ENCODE measurements at places on chromosomes 2 and 18.

GRCh38 chr2:101692041-101692440 is 5.5 kb upstream of the MAP4K4 start:
- DNase-seq, result no peak

DNA sequence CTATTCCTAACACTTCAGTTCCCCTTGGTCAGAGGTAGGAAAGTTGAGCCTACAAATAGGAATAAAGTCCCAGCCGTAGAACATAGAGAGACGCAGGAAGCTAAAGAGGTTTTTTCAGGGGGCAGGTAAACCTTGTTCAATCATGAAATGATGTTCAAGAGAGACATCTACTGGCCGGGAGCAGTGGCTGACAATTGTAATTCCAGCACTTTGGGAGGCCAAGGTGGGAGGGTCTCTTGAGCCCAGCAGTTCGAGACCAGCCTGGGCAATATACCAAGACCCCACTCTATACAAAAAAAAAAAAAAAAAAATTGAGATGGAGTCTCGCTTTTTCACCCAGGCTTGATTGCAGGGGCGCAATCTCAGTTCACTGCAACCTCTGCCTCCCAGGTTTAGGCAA is 66.7 kb upstream of the DNAJC10 start:
- no peak for DNase-seq

GRCh38 chr18:69032009-69032408 is 234.1 kb downstream of the CCDC102B start:
- no peak for DNase-seq

DNA sequence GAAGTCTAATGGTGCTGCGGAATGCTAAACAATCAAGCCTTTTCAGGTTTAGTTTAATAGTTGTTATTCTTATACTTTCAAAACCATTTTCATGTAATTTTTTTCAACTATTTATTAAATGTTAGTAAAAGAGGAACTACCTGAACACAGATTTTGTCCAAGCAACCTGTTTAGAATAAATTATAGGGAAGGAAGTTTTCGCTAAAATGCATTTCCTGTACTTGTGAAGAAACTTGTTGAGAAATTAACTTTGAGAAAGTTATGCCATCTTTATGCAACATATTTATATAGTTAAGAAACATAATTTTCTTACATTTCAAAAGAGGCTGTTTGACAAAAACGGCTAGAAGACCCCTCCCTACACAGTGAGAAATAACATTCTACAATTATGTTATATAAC is 16.6 kb downstream of the MAP4K4 start:
- no peak for DNase-seq

- no peak for DNase-seq
Measured at GRCh38 chr2:183950673-183951072, 647.7 kb upstream of the ZNF804A start.

- no peak for DNase-seq
Measured at GRCh38 chr2:234514099-234514498, 17.2 kb upstream of the ARL4C start.

DNA sequence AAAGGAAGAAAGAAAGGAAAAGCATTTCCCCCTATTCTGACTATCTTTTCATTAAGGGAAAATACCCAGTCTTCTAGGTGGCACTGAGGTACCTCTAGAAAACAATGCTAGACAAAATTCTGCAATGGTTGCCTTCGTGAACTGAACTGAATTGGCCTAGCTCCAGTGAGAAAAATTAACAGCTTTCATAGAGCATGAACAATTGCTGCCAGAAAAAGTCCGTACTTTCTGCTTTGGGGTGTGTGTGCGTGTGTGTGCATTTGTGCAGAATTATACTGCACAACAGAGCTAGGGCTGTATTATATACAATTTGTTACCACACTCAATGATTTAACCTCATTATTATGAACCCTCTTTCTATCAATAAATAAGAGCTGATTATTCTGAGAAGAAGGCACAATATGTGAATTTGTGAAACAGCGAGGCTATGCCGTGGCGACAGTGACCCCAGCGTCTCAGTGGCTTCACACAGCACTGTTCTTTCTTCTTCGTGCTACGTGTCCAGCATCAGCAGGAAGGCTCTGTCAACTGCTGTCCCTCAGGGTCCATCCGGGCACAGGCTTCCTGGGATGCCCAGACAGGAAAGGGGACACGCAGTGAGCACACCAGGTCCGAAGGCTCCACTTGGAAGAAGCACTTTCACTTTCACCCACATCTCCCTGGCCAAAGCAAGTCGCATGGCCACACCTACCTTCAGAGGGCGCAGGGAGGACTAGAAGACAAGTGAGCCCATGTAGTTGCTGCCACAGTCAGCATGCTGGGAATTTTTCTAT is 47.5 kb downstream of the PTGR3 start:
- DNase-seq, result no peak

DNA sequence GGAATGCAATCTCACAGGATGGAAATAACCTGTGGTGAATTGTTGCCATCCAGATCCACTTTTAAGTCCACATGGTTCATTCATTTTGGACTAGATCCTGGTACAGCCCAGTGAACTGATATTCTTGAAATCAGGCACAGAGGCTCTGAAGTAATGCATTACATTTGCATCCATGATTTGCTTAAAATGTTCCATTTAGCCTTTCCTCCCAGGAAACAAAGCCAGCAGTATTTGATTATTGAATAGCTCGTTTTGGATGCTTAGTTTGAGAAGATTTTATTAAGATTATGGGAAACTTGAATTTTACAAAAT is 995.8 kb upstream of the CDH2 start:
- DNase-seq, result no peak

DNA sequence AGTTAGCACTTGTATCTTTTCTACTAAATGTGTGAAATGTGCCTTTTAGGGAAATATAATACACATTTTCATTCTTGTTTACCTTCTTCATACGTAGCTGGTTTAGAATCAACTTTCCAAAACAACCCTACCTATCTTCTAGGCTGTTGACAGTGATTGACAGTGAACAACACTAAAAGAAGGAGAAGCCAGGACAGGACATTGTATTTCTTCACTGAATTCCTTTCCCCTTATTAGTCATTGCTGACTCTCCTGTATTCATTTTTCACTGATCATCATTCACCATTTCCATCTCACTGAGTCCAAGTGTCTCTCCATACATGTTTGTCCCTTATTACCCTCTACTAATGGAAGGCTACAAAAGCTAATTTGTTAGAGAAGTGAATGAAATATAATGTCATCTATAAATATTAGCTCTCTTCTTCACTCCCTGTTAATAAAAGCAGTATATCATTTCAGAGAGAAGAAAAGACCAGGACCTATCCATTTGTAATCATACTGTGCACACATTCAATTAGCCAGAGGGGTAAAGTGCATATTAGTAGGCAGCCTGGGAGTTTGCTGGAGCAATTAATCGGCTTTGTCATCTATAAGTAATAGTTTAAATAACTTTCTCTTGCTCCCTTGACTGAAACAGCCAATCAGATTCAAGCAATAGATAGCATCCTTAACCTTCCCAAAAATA is 192.5 kb upstream of the FOSL2 start:
- no peak for DNase-seq

DNA sequence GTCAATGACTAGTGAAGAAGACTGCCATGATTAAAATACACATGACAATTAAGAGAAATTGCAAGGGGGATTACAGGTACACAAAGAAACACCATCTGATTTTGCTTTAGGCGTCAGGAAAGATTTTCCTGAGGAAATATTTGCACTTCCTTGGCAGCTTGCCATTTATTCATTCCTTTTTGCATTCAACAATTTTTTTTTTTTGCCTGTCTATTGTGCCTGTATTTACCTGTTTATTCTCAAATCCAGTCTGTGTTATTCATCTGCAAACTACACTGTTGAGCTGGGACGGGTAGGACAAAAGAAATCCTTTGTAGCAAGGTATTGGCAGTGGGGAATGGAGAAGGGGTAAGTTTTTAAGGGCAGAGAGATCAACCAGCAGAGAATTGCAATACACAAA is 31.8 kb downstream of the SMAD2 start:
- no peak for DNase-seq

DNA sequence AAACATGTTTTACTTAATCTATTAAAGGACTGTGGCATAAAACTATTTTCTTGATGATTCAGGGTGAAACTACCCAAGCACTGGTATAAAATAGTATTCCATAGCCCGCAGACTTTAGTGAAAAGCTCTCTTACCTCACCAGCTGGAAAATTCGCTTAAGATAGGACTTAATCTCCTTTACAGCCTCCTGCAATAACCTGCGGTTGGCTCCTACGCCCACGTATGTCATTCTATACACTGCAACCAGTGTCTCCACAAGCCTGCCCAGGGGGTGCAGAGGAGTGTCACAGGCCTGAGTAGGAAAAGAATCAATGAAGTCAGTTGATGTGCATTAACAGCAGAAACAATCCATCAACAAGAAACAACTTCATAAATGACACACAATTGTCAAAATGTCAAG is 11.3 kb upstream of the MPP4 start:
- no peak for DNase-seq

GRCh38 chr18:27033722-27034121 is 151.4 kb downstream of the CHST9 start:
- no peak for DNase-seq

- no peak for DNase-seq
Measured at GRCh38 chr2:121197369-121198091, 87.5 kb downstream of the TFCP2L1 start.

DNA sequence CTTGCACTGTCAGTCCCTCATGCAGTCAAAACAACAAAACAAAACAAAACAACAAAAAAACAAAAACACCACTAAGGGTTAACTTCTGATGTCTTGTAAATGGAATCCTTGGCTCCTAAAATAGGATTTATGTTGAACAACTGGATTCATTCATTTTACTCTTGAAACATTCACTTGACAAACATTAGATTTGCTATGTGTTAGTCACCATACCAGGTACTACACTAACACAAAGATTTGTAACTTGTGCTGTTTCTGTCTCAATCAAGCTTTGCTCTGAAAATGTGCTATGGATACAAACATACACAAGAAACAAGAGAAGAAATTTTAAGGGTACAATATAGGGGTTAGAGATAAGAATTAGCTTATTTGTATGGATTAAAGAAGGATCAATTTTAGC is 812.8 kb downstream of the LRP1B start:
- DNase-seq, result no peak

DNA sequence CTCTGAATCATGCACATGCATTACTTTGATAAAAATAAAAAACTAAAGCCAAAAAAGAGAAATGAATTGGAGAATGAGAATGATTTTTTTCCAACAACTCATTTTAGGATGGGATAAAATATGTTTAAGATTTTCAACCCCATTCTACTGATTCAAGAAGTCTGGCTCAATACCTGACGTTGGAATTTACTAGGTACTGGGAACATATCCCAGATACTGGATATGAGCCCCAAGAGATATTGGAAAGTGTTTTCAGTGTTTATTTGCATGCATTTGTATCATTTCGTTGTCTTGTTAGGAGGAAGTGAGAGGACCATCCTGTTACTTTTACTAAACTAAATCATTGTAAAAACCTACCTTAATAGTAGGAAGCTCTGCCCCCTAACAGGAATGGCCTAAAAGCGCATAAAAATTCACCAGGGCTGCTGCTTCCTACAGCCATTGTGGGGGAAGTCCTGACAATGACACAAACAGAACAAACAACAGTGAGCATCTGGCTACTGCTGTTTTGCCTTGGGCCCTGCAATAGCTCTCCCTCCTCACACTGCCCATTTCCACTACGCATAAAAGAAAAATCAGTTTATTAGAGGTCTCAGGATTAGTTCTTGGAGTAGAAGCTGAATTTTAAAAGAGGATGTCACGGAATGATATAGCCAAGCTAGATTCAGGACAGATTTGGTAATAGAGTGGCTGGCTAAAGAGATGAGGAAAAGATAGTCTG is 35.2 kb downstream of the ANKAR start:
- DNase-seq, result no peak

DNA sequence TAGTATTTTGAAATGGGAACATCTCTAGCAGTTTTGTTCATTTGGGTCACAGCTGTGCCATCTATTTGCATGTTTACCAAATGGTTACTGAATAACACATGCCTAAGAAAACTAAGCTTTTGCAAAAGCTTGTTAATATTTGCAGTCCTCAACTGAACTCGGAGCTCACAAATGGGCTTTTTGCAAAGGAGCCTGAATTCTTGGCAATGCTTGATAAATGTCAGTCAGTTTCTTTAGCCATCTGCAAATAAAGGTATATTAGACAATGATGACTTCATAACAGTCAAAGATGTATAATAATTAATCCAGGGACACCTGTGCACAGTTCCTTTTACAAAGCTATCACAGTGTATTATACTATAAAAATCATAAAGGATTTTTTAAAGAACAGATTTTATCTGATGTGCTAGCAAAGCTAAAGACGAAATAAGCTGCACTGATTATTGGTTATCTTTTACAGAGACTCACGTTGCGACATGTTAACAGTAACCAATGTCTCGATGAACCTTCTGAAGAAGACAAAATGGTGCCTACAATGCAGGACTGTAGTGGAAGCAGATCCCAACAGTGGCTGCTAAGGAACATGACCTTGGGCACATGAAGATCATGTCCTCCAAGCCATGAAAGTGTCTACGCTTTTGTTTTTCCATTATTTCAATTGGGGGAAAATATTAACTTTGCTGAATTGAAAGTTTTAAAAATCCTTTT is 248.4 kb upstream of the KCNJ3 start:
- no peak for DNase-seq

- no peak for DNase-seq
Measured at GRCh38 chr18:78673516-78674321, 305.9 kb upstream of the SALL3 start.

Measured in esophagus muscularis mucosa (tissue), 4 donors.